ENCODE measurements at places on chromosomes 2 and 18.

DNA sequence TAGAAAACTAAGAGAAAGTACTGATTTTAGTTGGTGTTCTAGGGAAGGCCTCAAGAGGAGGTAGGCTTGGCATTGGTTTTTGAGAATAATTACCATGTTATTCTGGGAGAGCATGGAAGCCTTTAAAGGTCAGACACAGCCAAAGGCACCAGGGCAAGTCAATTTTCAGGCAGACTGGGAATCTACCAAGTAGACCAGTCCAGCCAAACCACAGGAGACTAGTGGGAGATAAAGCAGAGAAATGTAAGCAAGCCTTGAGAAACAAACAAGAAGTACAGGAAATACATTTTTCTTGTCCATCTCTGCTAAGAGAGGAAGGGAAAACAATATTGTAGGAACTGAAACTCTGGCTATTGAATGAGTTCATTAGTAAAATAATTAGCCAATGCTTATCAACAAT lies 5.5 kb upstream of the CCDC68 start:
- no peak for DNase-seq

- DNase-seq: no peak
Observed at GRCh38 chr2:74554820-74555531, 456 bp downstream of the DOK1 start.

- DNase-seq: peak; percentile 76
Observed at GRCh38 chr2:46164529-46165301, 132.5 kb upstream of the EPAS1 start.

GRCh38 chr2:134671513-134671912 lies 47.3 kb downstream of the TMEM163 start:
- DNase-seq: no peak

GRCh38 chr2:45352506-45352905 lies 258.6 kb downstream of the SRBD1 start:
- DNase-seq: no peak

DNA sequence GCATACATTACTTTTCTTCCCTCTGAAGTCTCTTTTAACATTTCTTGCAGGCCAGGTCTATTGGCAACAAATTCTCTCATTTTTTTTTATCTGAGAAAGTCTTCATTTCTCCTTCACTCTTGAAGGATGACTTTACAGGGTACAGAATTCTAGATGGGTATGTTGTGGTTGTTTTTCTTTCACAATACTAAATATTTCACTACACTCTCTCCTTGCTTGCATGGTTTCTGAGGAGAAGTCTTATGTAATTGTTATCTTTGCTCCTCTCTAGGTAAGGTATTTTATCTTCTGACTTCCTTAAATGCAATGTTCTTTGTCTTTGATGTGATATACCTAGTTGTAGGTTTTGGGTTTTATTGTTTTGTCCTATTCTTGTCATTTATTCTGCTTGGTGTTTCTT lies 371.1 kb downstream of the FIGN start:
- DNase-seq: no peak

- no peak for DNase-seq
Observed at GRCh38 chr2:29766191-29766590, 155.2 kb downstream of the ALK start.

DNA sequence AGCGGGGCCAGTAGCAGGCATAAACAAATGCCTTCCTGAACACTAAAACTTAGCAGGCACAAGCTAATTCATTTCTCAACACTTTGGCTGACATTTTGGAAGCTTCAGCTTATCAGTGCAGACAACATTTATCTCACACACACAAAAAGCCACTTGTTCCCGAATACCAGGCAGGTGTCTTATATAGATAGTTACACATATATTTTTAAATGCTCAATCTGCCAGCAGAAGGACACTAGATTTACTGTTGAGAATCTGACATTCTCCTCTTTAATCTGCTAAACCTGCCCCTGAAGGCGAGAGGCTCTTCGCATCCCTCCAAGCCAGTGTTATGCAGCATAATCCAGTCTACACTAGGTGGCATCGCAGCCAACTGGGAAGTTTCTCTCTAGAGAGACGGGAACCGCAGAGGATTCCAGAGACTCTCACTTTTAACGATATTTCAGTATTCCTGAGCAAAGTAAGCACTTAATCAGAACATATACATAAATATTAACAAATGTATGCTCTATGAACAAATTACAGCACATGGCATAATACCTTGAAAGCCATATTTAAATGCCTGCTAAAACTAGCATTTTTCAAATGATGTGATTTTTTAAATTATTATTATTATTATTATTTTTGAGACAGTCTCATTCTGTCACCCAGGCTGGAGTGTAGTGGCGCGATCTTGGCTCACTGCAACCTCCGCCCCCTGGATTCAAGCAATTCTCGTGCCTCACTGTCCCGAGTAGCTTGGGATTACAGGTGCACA lies 90.2 kb upstream of the SCG2 start:
- DNase-seq: peak; percentile 45

- DNase-seq: no peak
Observed at GRCh38 chr18:63981719-63982118, 11.8 kb downstream of the SERPINB8 start.

DNA sequence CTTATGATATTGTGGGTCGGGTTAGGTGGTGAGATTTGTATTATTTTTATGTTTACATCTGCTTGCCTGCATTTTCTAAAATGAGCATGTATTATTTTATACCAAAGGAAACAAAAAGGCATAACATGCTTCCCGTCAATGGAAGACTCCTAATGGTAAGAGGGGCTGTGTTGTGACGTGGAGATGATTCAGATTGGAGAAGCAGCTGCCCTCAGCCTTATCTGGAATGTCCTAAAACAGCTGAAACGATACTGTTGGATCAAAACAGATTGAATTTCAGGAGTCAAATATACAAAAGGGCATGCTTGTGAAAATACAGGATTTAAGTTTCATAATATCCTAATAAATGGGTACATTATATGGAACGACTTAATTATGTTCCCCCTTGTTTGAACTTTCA lies 19.0 kb downstream of the DGKD start:
- DNase-seq: no peak

DNA sequence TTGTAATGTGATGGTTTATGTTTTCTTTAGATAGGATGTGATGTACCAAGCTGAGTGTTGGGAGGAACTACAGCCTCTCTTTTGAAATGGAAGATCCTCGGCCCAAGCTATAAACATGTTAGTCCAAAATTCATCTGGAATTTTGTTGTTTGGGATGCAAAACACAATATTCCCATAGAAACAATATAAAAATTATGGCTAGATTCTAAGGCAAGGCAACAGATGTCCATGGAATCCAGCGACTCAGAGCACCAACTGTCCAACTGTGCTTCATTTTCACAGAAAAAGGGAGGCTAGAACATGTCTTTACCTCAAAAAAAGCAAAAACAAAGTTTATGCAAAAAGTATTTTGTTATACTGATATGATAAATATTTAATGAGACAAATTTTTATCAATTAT lies 52.4 kb upstream of the ATP8B1 start:
- no peak for DNase-seq

DNA sequence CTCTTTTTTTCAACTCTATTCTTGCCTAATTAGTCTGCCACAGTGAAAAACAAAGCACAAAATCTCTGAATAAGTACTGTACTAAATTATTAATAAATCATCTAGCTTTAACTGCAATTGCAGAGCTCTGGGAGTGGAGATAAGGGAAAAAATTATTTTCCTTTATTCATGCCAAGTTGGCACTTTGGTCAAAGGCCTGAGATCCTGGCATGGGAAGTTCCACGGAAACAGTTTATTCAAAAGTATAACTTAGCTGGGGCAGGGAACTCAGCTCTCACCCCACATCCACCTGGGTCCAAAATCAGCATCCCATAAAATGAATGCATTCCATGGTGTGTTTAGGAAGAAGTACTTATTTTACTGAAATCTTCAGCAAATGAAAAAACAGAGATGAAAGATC lies 185.2 kb upstream of the APCDD1 start:
- DNase-seq: no peak

- peak; percentile 27 for DNase-seq
Observed at GRCh38 chr2:239495791-239496233, 95.0 kb upstream of the HDAC4 start.

DNA sequence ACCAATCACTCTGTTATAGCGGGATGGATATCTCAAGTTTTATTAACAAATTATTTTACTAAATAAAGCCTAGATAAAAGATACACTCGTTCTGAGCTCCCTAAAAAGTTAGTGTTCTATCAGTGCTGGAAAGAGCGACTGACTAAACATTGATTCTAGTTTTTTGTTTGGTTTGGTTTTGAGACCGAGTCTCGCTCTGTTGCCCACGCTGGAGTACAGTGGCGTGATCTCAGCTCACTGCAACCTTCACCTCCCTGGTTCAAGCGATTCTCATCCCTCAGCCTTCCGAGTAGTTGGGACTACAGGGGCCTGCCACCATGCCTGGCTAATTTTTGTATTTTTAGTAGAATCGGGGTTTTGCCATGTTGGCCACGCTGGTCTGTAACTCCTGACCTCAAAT lies 73.8 kb upstream of the CDCA7 start:
- no peak for DNase-seq

- no peak for DNase-seq
Observed at GRCh38 chr2:69619725-69620124, 23.8 kb downstream of the AAK1 start.

- no peak for DNase-seq
Observed at GRCh38 chr2:199660167-199660566, 190.8 kb downstream of the FTCDNL1 start.

GRCh38 chr2:1366546-1367134 lies 46.6 kb upstream of the TPO start:
- no peak for DNase-seq

DNA sequence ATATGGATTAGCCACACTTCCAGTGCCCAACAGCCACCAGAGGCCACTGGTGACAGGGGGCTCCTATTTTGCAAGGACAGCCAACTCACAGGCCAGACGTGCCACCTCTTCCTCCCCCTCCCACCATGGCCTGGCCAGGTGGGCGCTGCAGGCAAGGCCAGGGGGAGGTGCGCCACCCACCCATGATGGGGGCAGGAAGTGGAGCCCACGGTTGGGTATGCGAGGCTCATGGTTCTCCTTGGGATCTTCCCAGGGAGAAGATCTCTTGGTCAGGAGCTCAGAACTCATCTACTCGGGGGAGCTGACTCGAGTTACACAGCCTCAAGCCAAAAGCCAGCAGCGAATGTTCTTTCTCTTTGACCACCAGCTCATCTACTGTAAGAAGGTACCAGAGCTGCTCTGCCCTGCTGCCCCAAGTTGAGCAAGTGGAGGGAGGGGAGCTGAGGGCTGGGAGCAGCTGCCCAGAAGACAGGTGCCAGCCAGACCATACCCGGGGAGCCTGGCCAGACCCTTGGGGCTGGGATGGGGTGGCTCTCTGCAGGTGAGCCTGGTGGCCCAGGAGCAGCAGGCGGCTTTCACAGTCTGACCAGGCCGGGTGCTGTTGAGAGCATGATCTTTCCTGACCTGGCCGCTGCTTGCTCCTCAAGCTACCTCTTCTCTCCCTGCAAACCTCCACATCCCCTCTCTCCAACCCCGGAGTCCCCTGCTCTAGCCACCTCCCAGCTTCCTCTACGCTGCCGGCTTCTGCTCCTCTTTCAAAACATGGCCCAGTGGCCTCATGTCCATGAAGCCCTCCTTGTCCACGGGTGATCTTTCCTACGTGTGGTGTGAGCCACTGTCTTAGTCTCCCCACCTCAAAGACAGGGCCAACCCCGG lies 49.8 kb downstream of the FAM168B start:
- no peak for DNase-seq

DNA sequence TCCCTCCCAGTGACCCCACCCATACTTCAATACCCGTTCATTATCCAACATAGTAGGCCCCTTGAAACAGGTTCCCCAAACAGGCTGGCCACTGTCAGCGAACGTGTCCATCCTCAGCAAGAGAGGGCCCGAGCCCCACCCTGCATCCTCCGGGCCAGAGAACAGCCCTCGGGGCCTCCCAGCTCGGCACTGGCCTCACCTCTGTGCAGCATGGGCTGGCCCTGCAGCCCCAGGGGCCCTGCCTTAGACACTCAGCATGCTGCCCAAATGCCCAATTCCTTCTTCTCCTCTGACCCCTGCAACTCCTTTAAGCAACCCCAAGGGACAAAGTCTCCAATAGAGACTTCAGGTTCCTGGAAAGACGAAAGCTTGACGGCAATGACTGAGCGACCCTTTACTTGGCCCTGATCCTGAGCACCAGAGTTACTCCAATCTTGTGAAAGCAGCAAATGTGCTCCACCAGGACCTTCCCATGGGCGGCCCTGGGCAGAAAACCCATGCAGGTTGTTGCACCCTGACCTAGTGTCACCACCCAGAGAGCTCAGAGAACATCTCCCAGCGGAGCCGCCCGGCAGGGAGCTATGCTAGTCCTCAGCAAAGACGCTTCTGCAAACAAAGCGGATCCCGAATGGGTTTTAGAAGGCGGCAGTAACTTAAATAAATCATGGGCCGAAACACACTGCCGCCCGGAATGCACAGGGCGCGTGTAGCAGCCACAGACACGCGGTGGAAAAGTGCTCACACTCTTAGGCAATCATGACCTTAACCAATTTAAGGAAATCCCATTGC lies 782 bp downstream of the COL6A3 start:
- DNase-seq: peak; percentile 37

DNA sequence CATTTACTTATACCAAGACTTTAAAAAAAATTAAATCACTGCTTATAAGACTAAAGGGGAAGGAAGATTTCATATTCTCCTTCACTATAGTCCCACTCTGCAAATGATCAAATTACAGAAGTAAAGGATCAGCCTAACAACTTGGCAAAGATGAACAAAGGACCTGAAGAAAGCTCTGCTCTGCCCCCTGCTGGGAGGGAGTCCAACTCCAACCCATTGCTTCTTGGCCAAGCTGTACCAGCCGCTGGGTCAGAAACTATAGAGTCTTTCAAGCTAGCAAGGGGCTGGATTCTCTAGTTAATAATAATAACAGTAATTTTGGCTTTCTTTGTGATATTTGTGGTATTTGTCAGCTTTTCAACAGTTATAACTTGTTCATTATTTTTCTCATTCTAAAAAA lies 927.0 kb upstream of the CRIM1 start:
- peak; percentile 59 for DNase-seq

- DNase-seq: no peak
Observed at GRCh38 chr2:78397198-78397597, 628.3 kb upstream of the REG3G start.

DNA sequence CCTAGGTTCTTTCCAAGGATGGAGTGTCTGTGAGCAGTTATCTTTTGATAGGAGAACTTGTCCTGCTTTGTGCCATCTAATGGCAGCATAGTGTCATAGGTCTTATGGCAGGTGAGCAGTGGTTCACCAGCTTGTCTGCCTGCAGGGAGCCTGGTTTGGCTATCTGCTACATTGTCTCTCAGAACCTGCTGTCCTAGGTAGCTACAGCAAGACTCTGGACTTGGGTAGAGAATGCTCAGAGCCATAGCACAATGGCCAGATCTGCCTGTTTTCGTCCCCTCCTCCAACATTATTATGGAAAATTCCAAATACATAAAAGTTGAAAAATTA lies 28.3 kb downstream of the AGFG1 start:
- DNase-seq: no peak

- peak; percentile 95 for DNase-seq
Observed at GRCh38 chr2:128442053-128442751, 123.5 kb upstream of the HS6ST1 start.

DNA sequence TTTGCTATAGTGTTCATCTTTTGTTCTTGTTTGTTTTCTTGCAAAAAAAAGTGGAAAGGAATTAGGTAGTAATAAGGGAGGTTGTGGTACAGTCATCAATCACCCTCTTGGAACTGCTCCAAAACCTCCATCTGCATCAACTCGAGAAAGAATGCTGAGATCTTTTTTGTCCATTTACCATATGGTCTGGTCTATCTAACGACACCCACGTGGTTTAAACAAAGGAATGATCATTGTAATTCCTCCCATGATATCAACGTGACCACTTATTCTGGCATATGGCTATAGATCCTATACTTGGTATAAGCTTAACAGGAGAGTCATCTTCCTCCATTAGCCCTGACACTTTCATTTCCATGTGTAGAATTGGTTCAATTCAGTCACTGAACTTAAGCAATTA lies 1025.3 kb upstream of the NXPH2 start:
- no peak for DNase-seq
